Left ventricle myocardium superior (tissue), 1 donor: ENCODE measurements at places on chromosomes 16 and 17. TPM values are rescaled to one million over a fixed set of nuclear protein-coding genes. Genes with fewer than 3 reads are reported as not detected.
A peak's percentile ranks its signal among the peaks of the same experiment; 100 is the strongest.

DNA sequence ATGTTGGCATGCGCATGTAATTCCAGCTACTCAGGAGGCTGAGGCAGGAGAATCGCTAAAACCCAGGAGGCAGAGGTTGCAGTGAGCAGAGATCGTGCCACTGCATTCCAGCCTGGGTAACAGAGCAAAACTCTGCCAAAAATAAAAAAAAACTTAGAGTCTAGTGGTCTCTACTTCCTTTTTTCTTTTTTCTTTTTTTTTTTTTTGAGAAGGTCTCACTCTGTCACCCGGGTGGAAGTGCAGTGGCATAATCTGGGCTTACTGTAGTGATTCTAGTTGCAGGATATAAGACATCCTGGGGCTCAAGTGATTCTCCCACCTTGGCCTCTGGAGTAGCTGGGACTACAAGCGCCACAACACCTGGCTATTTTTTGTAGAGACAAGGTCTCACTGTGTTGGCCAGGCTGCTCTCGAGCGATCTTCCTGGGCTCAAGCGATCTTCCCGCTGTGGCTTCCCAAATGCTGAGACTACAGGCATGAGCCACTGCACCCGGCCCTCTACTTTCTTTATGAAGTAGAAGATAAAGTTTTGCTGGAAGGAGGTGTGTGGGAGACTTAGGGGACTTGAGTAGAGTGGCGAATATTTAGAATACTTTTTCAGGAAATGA, 47.9 kb upstream of the TAOK1 start:
- DNase-seq = no peak

ACSM5 gene
- 1.2 TPM for total RNA-seq

RNF222 gene
- not detected for total RNA-seq

GRCh38 chr17:79892457-79893241, 53.4 kb upstream of the CBX4 start:
- no peak for DNase-seq

RNF43 gene
- 6.6 TPM for total RNA-seq

HOXB7 gene
- total RNA-seq = 0.30 TPM

DNA sequence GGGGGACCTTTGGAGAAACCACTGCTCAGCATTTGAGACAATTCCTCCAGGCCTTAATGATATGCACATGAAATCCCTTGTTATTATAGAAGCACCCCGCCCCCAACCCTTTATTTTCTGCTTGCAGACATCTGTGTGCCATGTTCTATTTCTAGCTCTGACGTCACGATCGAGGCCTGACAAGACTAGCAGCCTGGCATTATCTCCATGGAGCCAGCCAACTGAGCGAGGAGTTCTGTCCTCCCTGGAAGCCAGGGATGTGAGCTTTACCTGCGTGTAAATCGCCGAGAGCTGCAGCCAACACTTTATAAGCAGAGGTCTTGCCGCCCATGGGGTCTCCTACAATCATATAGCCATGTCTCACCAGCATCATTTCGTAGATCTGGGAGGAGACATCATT, 116.9 kb downstream of the DNAH3 start:
- peak; percentile 58 for DNase-seq

MRC2 gene
- total RNA-seq = 18.1 TPM

DERL2 gene
- total RNA-seq = 27.0 TPM
